Type B pancreatic cell (in vitro differentiated cells): ENCODE measurements at places on chromosomes 6 and 20. TPM values are rescaled to one million over a fixed set of nuclear protein-coding genes. Genes with fewer than 3 reads are reported as not detected.
A peak's percentile ranks its signal among the peaks of the same experiment; 100 is the strongest.

Gene SLC22A3
- 0.52 and 0.87 TPM in 2 replicates for total RNA-seq

DNA sequence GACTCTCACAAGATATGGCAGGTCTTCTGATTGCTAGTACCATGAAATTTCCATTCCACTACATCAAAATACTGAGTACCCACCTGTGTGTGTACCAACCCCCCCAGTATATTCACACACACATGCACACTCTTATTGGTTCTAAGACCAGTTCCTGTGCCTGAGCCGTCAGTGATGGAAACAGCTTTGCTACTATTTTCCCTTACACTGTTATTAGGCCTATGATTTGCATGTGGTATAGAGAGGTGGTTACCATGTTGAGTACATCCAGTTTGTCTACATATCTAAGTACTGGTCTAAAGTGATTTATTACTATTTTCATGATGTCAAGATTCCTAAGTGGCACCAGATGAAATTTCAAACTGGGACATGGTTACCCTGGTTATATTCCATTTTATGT is 459.9 kb downstream of the BCKDHB start:
- no peaks in the 10 kb centered on the region for H3K36me3 ChIP-seq
- H3K27ac ChIP-seq: no peak overlapping the region
- DNase-seq: no peak

DNA sequence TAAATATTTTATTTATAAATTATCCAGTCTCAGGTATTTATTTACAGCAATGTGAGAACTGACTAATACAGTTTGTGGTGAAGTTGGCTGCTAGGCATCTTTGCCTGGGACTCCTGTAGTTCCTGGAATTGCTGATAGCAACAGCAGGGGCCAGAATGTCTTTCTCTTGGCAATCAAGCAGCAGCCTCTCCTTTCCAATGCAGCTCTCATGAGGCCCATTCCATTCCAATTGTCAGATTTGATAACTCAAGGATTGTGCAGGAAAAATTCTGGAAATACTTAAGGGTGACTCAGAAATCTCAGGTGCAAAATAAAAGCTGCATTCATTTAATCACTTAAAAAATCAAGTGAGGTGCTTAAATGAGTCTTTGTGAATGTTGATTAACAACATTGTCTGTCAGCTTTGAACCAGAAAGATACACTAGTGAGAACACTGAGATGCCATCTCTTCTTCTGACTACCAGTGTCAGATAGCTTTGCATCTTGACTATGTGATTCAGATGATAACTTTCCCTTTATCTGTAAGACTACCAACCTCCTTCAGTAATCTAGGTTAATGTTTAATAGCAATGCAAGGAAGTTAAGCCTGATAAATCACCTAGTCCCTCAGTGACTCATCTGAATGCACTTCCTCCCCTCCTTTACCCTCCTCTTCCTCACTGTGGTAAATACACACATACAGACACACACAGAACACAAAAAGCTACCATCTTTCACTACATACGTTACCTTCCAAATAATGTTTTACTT is 32.1 kb upstream of the COL21A1 start:
- H3K4me3 ChIP-seq: no peak overlapping the region
- no peak overlapping the region for H3K27ac ChIP-seq
- peaks cover 29% of the 10 kb centered on the region for H3K4me1 ChIP-seq
- no peak for DNase-seq

- H3K4me3 ChIP-seq: no peak overlapping the region
- H3K36me3 ChIP-seq: no peaks in the 10 kb centered on the region
- no peaks in the 10 kb centered on the region for H3K27me3 ChIP-seq
- no peak overlapping the region for H3K27ac ChIP-seq
Observed at GRCh38 chr20:43416591-43417228, 41.0 kb upstream of the SRSF6 start.

Gene OGFRL1
- total RNA-seq: 3.5 and 6.0 TPM in 2 replicates

GRCh38 chr6:14320332-14320731 is 202.8 kb downstream of the CD83 start:
- H3K4me1 ChIP-seq: peaks cover 47% of the 10 kb centered on the region
- no peak overlapping the region for H3K4me3 ChIP-seq
- no peak overlapping the region for H3K27ac ChIP-seq

DNA sequence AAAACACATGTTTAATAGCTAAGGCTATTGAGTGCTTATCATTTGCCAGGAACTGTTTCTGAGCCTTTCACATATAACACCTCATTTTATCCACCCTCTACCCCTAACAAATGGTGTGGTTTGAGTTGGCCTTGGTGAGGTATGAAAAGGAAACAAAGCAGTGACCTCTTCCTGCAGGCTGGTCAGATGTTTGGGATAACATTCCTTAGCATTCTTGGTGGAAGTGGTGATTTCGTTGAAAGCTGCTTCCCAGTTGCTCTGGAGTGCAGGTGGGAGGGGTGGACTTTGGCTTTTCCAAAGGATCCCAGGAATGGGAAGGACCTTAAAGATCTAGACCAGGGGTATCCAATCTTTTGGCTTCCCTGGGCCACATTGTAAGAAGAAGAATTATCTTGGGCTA is 41.3 kb downstream of the CARMIL1 start:
- H3K4me3 ChIP-seq: no peak overlapping the region
- H3K4me1 ChIP-seq: peaks cover 25% of the 10 kb centered on the region

DNA sequence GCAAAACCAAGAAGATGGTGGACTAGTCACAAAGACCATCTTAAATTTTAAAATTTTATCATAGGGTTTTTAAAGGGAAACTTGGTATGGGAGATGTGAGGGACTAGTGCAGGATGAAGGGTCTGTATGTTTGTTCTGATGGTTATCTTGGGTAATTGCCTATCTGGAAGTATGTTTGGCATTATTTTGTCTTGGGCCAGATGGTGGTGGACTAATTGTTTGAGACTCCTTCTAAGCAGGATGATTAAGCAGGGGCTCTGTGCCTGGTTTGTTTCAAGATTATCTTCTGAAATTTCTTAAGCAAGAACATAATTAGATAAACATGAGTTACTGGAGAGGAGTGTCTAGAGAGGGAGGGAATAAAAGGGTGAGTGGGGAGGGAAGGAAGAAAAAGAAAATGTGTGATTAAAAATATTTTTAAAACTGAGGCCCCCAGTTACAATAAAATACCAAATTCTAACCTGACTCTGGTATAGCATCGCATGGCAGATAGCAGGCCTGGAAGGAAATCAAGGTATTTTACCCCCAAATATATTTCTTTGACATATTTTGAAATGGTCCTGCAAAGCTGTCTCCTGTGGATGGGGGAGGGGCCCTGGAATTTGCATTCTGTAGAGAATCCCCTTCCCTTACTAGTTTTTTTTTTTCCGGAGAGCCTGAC is 49.9 kb upstream of the FAM184A start:
- no peak overlapping the region for H3K27ac ChIP-seq
- no peak for DNase-seq
- H3K4me1 ChIP-seq: peaks cover 21% of the 10 kb centered on the region
- H3K27me3 ChIP-seq: no peaks in the 10 kb centered on the region

Gene ACSS1
- total RNA-seq: 22.2 and 27.5 TPM in 2 replicates

GRCh38 chr6:113077794-113078193 is 730.7 kb downstream of the RFPL4B start:
- H3K27ac ChIP-seq: no peak overlapping the region
- H3K4me3 ChIP-seq: no peak overlapping the region
- no peaks in the 10 kb centered on the region for H3K36me3 ChIP-seq
- H3K4me1 ChIP-seq: peaks cover 11% of the 10 kb centered on the region
- DNase-seq: no peak
- H3K27me3 ChIP-seq: no peaks in the 10 kb centered on the region

DNA sequence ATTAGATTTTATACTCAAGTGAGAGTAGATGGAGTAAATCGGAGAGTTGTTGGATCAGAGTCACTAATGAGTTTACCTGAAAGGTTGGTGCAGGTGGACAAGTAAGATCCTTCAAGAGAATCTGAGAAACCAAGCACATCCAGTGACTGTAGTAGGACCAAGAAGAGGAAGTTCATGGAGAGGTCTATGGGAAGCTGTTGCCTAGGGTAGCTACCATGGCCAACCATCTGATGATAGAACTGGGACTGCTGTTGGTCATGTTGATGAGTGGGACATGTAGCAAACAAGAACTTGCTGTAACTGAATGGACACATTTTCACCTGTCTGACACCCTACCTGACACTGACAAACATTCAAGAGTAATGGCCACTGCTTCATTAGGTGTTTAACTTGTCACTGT is 11.3 kb upstream of the ADGB start:
- H3K4me1 ChIP-seq: no peaks in the 10 kb centered on the region
- DNase-seq: no peak
- H3K27ac ChIP-seq: no peak overlapping the region
- H3K36me3 ChIP-seq: no peaks in the 10 kb centered on the region

DNA sequence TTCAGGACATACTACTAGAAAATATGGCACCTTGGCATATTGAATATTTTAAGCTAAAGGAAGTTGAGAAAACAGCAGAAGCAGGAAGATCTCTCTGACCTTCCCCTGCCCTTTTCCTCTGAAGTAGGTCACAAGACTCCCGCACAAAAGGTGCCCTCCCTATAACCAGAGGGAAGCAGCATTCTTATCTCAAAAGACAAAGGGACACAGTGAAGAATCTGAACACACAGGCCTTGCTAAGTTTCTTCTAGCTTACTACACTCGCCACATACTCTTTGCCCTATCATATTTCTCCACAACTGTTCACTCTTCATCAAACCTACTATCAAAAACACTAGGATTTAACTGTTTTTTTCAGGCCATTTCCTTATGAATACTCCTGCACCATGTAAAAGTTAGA is 151.2 kb downstream of the ELOVL4 start:
- DNase-seq: no peak
- H3K4me1 ChIP-seq: peaks cover 12% of the 10 kb centered on the region
- H3K27ac ChIP-seq: no peak overlapping the region
- H3K4me3 ChIP-seq: no peak overlapping the region
- H3K36me3 ChIP-seq: no peaks in the 10 kb centered on the region

GRCh38 chr6:160756871-160757270 is 54.8 kb downstream of the PLG start:
- H3K27me3 ChIP-seq: peaks cover 6% of the 10 kb centered on the region
- no peak for DNase-seq
- H3K4me1 ChIP-seq: no peaks in the 10 kb centered on the region
- H3K36me3 ChIP-seq: no peaks in the 10 kb centered on the region
- no peak overlapping the region for H3K4me3 ChIP-seq

- no peaks in the 10 kb centered on the region for H3K4me1 ChIP-seq
- no peak overlapping the region for H3K27ac ChIP-seq
- H3K27me3 ChIP-seq: peaks cover 44% of the 10 kb centered on the region
- no peaks in the 10 kb centered on the region for H3K36me3 ChIP-seq
- H3K4me3 ChIP-seq: no peak overlapping the region
Observed at GRCh38 chr6:32761548-32761947, 1.8 kb downstream of the HLA-DQB2 start.

- H3K4me1 ChIP-seq: peaks cover 12% of the 10 kb centered on the region
- H3K27me3 ChIP-seq: no peaks in the 10 kb centered on the region
Observed at GRCh38 chr6:155187994-155188706, 75.7 kb upstream of the CLDN20 start.

- DNase-seq: peak; percentile 51
- H3K4me1 ChIP-seq: peaks cover 19% of the 10 kb centered on the region
- no peaks in the 10 kb centered on the region for H3K27me3 ChIP-seq
- H3K36me3 ChIP-seq: no peaks in the 10 kb centered on the region
Observed at GRCh38 chr20:1327241-1327653, 1.7 kb downstream of the SDCBP2 start.

- no peak overlapping the region for H3K27ac ChIP-seq
- no peak overlapping the region for H3K4me3 ChIP-seq
- H3K4me1 ChIP-seq: peaks cover 58% of the 10 kb centered on the region
- DNase-seq: no peak
- peaks cover under 1% of the 10 kb centered on the region for H3K36me3 ChIP-seq
Observed at GRCh38 chr6:156984178-156984738, 207.1 kb downstream of the ARID1B start.

Gene TNFRSF6B
- not detected in 2 replicates for total RNA-seq

GRCh38 chr6:105321207-105321606 is 81.7 kb downstream of the PREP start:
- H3K4me1 ChIP-seq: peaks cover 23% of the 10 kb centered on the region
- no peak overlapping the region for H3K27ac ChIP-seq
- peaks cover 40% of the 10 kb centered on the region for H3K36me3 ChIP-seq
- H3K27me3 ChIP-seq: no peaks in the 10 kb centered on the region
- no peak for DNase-seq

Gene PTPRT
- total RNA-seq: 5.8 and 7.0 TPM in 2 replicates

DNA sequence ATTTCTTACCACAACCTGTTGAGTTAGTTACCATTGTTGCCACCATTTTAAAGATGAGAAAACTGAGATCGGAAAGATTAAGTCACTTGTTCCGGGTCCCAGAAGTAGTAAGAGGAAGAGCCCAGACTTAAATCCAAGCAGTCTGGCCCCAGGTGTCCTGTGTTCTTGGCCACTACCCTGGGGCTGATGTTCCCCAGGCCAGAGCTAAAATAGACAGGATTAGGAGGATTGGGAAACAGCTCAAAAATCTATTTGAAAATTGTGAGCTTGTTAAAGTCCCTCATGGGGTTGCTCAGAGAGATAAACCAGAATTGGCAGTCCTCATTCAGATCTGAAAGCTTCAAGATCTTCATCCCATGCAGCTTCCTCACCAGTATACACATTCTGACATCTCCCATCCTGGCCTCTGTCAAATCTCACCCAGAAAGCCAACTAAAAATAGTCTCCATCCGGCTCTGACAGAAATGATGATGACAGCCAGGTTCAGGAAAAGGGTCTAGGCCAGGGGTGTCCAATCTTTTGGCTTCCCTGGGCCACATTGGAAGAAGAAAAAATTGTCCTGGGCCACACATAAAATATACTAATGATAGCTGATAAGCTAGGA is 62.0 kb downstream of the GFOD1 start:
- peaks cover 35% of the 10 kb centered on the region for H3K4me1 ChIP-seq
- no peaks in the 10 kb centered on the region for H3K27me3 ChIP-seq
- DNase-seq: no peak

Gene COL11A2
- 1.3 and 11.9 TPM in 2 replicates for total RNA-seq

- H3K36me3 ChIP-seq: no peaks in the 10 kb centered on the region
- H3K4me3 ChIP-seq: peak overlapping the region; percentile 25
- H3K27me3 ChIP-seq: peaks cover 92% of the 10 kb centered on the region
- peaks cover 46% of the 10 kb centered on the region for H3K4me1 ChIP-seq
- DNase-seq: no peak
Observed at GRCh38 chr6:10385524-10386132, 29.2 kb downstream of the TFAP2A start.
